ENCODE measurements at places on chromosomes 13 and 19.

DNA sequence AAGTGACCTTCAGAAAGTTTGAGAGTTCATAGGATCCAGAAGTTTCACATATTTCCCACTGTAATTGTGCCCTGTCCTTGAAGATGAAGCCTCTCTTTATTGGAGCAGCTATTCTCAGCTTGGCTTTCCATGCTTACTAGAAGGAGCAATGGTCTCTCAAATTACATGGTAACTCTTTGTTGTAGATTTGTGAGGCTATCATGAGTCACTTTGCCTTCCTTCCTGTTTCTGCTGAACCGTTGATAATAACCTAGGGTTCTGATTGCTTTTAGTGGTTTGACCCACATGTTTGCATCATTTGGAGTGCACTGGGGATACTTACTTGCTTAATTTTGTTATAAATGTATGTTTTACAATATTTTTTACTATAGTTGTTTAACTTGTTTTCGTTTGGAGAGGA is 772.9 kb upstream of the SLITRK6 start:
- DNase-seq = peak; percentile 0

- no peak for DNase-seq
These were observed 51.2 kb upstream of the ABCC4 start for GRCh38 chr13:95352486-95352885.

GRCh38 chr13:26061947-26062346 is 10.1 kb upstream of the SHISA2 start:
- DNase-seq = no peak

GRCh38 chr13:78659450-78659730 is 435 bp upstream of the OBI1 start:
- peak; percentile 22 for DNase-seq

DNA sequence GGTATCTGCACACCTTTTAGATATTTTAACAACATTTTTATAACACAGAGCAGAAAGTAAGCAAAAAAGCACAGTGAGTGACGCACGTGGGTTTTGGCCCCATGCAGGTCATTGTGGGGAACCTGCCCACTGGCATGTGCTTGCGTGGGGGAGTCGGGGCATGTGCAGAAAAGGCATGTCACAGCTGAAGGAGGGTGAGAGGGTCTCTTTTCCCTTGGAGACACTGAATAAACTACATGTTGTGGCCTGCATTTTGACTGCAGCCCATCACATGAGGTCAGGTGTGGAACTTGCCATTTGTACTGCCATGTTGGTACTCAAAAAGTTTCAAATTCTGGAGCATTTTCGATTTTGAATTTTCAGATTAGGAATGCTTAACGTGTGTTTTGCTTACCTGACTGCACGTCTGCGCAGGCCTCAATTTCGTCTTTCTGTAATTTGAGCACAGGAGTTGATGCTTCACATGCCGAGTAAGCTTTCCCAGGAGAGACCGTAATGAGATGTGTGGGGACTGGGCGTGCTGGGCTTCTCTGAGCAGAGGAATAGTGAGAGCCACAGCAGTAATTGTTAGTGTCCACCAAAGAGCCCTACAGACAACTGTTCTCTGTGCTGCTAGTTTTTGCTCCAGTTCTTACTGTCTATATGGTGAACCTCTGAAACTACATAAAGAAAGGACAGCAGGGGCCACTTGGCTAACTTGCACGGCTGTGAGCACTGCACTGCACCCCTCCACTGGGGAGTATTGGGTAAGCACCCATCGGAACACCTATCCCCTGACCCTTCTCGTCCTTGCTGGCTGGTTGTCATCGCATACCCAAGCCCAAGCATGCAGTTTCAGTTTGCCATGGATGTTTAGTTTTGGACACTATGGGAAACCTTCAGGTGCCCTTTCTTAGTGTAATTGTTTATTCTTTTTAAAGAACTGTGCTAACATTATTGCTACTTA is 72.9 kb upstream of the GPR183 start:
- DNase-seq = no peak

DNA sequence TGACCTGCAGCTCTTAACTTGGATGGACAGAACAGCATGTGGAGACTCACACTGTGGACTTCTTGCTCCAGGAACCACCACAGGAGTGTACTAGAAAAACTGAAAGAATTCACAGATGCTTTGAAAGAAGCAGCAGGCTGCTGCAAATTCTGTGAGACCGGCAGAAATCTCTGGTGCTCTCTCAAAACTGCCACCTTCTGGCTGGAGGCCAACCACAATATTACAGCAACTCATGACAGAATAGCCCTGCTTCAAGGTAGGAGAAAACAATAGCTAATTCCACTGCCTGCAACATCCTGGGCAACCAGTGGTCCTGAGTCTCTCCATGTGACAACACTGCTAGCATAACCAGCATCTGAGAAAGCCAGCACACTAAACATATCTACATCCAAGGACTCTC is 26.9 kb downstream of the CDK8 start:
- DNase-seq = no peak

- no peak for DNase-seq
These were observed 57.3 kb upstream of the CEACAM8 start for GRCh38 chr19:42652021-42652420.

DNA sequence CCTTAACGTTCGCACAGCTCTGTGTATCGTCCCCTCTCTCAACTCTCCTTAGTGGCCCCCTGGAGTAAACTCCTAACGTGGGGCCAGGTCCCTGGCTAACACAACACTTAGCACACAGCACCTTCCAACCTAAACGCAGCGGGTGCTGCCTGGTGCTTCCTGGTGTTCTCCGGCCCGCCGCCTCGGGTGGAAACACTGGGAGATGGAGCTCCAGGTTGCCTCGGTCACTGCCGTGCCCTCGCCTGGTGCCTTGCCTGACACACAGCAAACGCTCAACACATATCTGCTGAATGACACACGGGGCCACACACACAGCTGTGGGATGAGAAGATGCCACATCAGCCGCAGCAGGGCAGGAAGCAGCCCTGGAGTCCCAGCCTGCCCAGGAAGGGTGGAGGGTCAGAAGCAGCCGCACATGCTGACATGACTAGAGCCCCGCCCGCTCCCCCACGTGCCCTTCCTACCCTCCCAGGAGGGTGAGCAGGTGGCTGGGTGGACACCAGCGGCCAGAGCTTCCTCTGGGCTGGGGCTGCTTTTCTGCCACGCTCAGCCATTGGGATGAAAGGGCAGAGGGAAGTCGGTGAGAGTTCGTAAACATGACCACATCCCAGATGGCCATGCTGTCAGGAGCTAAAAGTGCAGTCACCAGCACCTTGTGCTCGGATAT is 6.6 kb downstream of the PEPD start:
- DNase-seq = peak; percentile 25

- DNase-seq = no peak
These were observed 193.6 kb downstream of the RAP2A start for GRCh38 chr13:97627566-97627965.

- DNase-seq = no peak
These were observed 36.6 kb downstream of the ZSWIM4 start for GRCh38 chr19:13831537-13832467.

DNA sequence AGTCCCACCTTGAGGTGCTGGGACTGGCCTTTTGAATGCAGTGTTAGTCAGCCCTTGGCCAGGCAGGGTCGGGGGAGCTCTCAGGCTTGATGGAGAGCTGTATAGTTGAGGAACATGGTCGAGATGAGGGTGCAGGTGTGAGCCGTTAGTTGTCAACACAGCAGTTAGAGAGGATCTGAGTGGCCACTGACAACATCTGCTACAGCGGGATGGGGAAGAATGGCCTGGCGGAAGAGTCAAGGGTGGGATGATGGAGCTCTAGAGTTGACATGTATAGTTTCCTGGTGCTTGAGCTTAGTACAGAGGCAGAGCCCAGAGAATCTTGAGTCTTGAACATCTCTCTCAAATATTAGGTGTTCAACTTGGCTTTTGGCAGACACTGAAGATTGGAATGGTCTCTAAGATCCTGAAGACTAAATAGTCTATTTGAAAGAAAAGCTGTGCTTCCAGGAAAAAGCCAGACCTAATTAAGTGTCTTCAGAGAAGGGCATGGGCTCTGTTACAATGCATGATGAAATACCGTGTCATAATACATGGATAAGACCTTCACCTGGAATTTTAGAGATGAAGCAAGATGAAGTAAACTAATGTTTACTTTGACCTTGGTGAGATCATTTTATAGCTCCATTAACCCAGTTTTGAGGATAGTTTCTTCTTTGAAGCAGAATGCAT is 9.7 kb downstream of the PCCA start:
- no peak for DNase-seq

GRCh38 chr13:31160857-31161556 is 697 bp downstream of the HSPH1 start:
- DNase-seq = peak; percentile 79

- DNase-seq = peak; percentile 91
These were observed 67.8 kb downstream of the SUCLA2 start for GRCh38 chr13:47932950-47933923.

- no peak for DNase-seq
These were observed 10.5 kb downstream of the SMIM24 start for GRCh38 chr19:3469638-3470499.

DNA sequence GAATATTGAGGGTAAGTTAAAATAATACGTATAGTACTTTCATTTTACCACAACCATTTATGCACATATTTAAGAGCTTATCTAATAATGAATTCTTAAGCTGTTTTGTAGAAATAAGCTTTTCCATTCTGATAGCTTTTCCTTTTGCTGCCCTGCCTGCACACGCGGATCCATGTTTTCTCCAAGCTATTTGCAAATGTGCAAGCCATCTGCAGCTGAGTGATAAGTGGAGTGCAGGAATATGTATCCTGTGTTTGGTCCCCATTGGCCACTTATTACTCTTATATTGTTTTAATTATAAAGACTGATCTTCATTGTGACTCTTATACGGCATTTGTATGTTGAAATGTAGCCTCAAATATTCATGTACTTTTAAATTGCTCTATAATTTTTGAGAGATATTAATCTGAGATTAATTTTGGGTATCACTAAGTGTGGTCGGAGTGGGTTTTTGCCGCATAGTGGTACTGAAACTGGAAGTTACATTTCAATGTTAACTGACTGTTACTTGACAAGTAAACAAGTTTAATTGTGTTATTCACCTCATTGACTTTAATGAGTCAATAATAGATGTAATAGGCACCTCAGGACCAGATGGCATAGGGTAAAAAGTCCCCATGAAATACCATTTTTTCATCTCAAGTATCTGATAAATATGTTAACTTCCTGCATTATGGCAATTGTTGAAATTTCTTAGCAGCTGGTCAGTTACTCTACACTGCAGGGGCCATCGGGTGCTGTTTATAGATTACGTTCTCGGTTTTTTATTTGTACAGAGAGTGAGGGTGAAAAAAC is 1567.4 kb downstream of the EFNB2 start:
- DNase-seq = no peak

DNA sequence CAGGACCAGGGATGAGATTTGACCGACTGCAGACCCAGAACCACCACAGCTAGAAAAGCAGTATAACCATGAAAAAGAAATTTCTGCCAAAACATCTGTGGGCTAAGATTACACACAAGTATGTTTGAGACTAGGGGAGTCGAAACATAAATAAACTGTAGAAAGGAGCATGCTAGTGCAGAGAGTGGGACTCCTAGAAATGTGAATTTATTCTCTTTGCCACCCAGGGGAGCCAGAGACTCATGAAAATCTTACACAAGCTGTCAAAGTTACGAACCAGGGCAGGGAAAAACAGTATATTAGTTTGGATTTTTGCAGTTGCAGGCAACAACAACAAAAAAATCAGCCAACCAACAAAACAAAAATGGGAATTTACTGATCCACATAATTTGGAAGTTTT is 12.3 kb upstream of the HSPH1 start:
- DNase-seq = no peak

GRCh38 chr19:6813659-6814058 is 41.2 kb downstream of the VAV1 start:
- DNase-seq = no peak

DNA sequence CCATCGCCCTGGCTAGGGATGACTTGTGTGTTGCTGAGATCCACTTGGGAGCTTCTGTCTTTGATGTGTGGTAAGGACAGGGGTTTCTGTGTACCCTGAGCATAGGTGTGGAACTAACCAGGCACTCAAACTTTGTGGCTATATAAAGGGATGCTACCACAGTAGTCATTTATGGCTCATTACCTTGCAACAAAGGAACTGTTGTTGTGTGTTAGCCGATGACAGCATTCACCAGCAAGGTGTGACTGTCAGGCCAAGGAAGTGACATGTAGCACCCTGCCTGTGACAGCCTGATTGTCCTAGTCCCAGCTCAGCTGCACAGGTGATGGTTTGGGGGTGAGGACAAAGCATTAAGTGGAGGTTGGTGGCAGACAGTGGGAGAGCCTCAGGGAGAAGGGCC is 73.6 kb downstream of the COG3 start:
- no peak for DNase-seq

- DNase-seq = no peak
These were observed 334.6 kb downstream of the MYO16 start for GRCh38 chr13:108963846-108964600.

GRCh38 chr19:38210458-38210987 is 13.5 kb downstream of the DPF1 start:
- DNase-seq = no peak

DNA sequence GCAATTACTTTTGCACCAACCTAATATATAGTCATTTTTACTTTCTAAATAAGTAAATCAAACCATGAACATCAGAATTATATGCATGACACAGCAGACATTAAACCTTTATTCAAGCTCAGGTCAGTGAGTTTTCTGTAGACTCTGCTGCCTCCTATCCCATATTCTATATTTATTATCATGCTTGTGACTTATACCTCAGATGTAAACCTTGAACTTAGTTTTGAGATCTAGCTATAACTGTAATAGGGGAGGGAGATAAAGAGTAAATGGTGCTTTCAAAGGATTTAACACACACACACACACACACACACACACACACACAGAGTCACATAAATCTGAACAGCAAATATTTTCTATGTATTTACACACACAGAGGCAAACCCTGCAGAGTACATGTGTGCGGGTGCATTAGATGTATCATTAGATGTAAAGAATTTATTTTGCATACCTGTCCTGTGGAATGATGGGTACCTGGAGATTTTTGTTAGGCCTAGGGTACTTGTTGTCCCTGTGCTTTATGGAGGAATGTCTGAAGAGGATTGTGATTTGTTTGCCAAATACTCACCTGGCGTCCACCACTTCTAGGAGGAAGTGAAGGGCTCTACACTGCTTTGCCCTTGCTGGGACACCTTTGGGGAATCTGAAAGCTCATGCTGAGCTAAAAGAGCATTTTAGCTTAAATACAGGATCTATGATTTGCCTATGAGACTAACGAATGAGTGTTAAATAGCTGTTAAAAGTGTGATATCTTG is 521.9 kb downstream of the KLF5 start:
- DNase-seq = no peak

DNA sequence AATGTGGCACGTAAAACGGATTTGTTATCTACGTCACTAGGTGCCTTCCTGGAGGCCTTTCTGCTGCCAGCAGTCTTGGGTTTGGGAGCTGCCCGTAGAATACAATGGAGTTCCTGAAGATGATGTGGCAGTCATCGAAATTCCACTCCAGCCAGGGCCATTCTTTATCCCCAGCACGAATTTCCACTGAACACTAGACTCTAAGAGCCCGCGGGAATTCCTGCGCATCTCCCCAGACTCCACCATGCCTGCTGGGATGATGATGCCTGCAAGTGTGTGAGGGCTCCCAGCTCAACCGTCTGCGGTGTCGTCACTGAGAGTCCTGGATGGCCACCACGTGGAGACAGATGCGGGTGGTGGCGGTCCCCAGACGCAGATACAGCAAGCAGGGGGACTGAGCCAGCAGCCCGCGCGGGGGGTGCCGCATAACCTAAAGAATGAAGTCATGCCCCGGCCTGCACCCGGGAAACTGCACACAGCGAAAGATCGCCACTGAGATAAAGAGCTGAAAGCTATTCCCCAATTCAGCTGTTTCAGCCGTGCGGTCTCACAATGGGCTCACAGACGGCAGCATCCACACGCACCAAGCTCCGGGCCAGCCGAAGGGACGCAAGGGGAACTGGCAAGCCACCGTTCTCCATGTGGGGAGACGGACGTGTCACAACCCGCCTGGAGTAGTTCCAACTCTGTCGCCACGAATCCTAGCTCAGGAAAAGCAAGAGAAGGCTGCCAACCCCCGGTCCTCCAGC is 41.1 kb downstream of the COL4A1 start:
- DNase-seq = no peak

All from common myeloid progenitor, CD34-positive (primary cell).